ENCODE measurements at places on chromosomes 13 and 19.

DNA sequence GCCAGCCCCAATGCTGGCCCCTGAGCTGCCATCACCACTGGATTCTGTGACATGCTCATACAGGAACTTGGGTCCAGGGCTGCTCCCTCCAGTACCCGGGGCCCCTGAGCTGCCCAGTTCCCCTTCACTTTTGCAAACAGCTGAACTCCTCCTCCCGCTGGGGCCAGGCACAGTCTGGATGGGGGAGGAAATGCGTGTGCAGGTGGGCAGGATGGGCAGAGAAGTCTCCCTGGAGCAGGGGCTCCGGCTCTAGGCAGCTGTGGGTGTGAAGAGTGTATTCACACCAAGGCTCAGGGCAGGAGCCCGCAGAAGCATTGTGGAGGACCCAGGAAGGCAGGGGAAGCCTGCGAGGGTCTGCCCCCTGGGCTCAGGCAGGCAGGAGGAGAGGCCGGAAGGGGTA is 12.4 kb downstream of the POP4 start:
- no peak for DNase-seq

DNA sequence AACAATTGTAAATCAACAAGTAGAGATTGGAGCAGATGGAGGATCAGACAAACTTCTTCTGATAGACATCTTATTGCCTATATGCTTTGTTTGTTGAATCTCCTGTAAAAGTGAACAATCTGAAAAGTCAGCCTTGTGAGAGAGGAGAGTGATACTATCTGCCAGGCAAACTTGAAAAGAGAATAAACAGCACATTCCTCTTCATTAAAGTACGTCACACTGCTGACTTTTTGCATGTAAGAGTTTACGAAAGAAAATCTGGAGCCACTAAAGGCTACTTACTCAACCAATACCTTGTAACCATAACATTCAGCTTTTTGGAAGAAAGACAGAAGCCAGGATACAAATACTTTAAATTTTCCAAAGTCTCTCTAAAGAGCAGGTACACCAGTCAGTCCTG is 42.5 kb downstream of the EDNRB start:
- DNase-seq, result no peak

GRCh38 chr13:107124129-107124718 is 556.3 kb upstream of the ARGLU1 start:
- DNase-seq, result no peak

DNA sequence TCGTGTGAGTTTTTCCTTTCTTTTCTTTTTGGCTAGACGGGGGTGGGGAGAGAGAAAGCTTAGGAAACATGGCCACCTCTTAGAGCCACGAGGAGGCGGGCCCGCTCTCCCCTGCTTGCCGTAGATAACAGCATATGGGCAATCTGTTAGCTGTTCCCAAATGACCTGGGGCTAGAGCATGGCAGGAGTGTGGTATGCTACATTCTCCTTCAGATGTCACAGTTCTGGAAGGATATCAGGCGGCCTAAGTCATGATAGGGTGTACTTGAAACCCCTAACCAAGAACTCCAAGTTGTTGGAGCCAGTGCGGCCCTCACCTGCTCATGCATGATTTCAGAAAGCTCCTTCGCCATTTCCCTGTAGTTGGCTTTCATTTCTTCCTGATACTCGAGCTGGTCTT is 44.3 kb upstream of the SLC15A1 start:
- DNase-seq, result no peak

GRCh38 chr19:1064661-1065605 is 2.0 kb upstream of the ARHGAP45 start:
- peak; percentile 86 for DNase-seq

- no peak for DNase-seq
Measured at GRCh38 chr13:59236309-59236919, 927.3 kb downstream of the DIAPH3 start.

GRCh38 chr13:111323549-111323948 is 3.1 kb downstream of the TEX29 start:
- DNase-seq, result no peak

DNA sequence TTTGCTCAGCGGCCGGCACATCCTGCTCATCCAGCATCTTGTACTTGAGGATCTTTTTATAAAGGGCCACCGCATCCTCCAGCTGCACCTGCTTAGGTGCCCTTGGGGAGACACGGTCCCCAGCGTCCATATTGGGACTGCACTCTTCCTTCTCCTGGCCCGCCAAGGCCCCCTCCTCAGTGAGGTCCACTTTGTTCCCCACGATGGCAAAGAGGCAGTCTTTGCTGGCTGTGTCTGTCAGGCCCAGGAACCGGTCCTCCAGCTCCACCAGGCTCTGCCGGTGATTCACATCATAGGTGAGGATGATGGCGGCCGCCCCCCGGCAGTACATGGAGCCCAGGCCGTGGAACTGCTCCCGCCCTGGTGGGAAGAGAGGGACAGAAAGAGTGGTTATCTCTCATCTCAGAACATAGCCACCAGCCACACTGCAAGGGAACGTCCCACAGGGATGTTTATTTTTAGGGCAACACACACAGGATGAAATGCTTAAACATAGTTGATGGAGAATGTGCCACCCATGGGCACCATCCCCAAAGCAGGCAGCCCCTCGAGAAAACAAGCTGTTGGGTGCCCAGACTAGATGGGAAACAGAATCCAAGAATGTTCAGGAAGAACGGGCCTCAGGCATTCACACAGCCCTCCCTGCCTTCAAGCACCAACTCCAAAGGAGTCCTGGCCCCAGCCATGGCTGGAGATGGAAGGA is 37.5 kb downstream of the RAB20 start:
- DNase-seq, result no peak

DNA sequence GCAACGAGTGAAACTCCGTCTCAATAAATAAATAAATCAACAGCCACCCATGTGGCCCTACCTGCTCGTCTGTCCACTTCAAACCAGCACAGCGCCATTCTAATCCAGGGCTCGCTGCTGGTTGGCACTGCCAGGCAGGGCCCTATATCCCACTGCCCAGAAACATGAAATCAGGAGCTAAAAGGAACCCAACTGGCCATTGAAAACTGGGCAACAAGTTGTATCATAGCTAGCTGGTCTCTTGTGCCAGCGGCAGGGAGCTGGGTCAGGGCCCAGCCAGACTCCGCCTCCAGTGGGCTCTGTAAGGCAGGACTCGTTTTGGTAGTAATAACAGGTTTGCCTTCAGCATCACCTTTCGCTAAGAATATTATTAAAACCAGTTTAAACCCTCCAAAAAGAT is 39.3 kb downstream of the GGACT start:
- no peak for DNase-seq

DNA sequence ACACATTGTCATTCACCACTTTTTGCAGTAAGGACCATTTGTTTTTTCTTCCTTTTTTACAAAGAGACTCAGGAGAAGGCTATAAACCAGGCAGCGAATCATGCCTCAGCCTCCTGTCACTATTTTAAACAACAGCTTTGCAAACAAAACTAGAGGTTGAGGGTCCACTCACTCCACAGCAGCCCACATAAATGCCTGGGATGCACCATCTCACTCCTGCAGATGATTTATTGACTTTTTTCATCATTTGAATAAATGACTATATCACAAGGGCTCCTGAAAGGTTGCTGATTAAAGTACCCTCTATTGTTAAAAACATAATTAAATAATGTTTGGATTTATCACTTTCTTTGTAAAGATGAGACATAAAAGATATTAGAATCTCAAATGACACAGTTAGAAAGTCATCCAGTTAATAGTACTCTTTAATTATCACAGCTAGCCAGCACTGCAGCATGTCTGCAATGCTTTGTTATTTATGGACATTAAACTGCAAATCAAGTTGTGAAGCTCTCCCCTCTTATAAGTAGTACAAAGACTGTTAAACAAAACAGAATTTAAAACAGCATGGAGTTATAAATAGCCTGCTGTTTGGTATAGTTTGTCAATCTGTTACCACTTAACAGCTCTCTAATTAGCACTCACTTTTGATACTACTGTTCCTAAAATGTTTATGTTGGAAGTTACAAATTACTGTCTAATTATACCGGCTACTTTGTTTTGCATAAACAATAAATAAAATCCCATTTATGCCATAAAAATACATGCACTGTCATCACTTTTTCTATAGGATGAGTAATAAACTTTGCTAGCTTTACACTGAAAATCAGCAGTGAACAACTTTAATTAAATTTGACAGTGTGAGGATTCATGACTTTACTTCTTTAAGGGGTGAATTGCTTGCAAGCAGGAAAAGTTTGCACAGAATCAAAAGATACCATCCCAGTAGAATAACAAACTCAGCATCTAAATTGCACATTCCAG is 853.2 kb downstream of the UQCRFS1 start:
- DNase-seq, result no peak

DNA sequence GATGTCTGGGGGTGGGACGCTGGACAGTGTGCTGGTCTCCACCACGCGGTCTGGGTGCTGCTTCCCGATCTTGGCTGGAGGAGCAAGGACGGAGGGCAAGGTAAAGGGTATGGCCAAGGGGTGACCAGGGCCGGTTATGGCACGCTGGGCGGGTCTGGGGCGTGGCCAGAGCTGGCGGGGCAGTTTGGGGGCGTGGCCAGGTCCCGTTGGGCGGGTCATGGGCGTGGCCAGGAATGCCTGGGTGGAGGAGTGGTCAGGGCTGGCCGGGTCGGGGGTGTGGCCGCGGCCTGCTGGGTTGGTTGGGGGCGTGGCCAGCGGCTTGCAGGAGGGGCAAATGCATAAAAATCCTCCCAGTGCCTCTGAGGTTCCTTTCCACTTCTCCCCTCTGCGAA is 19.2 kb downstream of the GPX4 start:
- peak; percentile 95 for DNase-seq

DNA sequence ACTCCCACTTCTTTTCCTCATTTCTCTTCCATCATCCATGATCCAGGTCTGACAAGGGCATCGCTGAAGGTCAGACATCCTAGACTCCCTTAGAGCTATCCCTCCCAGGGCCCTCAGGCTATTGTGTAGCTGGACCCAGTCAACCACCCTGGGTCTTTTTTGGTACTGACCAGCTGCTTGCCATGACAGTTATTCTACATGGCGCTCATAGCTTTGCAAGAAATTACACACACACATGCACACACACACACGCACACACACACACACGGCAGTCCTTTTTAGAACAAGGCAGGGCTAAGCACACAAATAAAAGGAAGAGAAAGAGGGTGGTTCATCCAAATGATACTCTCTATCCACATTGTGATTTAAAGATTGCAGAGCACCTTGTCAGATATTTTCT is 18.3 kb downstream of the SIAH3 start:
- no peak for DNase-seq

DNA sequence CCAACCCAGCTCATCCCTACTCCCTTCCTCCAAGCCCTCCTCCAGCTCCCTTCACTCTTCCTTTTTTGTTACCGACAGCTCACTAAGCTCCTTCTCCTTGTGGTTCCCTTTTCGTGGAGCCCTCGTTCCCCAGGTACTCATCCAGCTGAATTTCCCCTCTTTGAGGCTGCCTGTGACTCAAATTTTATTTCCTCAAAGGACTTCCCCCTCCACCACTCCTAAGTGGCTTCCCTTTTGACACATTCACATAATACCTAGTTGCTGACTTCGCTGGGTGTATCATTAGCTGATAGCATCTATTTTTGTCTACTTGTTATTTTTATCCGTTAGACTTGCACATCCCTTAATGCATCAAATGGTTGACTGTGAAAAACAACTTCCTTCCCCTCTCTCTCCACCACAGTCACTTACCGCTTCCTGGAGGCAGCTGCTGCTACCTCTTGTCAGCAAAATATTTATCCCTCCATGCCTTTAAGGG is 14.5 kb downstream of the FFAR2 start:
- DNase-seq, result no peak

GRCh38 chr19:32363632-32364031 is 18.2 kb downstream of the ZNF507 start:
- DNase-seq, result no peak

GRCh38 chr13:110627761-110628476 is 12.6 kb downstream of the NAXD start:
- no peak for DNase-seq

GRCh38 chr13:94192431-94192975 is 287.0 kb downstream of the DCT start:
- peak; percentile 34 for DNase-seq

DNA sequence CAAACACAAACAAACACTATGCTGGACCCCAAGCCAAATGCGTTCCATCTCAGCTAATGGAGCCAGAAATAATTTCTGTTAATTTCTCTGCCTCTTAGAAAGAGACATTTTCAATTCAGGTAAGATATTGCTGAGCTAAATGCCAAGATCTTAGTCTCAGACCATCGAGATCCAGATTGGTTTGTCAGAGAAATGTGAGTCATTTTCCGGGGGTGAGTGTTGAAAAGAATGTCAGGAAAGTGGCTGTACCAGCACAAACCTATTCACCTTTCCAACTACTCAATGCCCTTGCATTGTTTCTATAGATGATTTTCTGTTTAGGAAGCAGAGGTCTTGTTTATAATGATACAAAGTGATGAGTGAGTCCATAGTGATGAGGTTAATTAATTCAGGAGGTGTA is 266.8 kb upstream of the TSHZ3 start:
- no peak for DNase-seq

DNA sequence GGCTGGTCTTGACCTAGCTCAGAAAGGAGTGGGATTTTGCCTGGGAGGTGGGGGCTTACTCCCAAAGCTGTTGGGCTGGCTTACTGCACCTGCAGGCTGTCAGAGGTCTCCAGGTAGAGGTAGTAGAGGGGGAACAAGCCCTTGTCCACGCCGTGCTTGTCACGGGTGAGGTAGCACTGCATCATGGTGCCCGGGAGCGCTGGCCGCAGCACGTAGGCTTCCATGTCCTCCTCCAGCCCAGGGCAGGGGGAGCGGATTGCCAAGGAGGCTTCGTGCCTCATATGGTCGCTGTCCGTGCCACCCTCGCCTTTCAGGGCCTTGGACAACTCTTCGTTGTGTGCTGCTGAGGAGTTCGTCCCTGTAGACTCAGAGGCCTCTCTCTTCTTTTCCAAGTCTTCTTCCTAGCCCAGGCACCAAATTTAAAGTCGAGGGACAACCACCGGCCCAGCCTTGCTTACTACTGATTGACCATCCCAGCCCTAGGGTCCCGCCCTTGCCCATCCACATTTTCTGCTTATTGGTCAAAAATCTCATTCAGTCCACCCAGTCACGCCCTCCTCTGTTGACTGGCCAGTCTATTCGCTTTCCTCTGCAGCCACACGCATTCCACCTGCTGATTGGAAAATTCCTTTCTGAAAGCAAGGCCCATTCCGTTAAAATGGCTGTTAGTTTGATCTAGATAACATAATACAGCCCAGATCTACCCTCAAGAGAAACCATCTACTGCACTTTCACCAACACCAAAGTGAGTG is 10.5 kb downstream of the TULP2 start:
- no peak for DNase-seq

DNA sequence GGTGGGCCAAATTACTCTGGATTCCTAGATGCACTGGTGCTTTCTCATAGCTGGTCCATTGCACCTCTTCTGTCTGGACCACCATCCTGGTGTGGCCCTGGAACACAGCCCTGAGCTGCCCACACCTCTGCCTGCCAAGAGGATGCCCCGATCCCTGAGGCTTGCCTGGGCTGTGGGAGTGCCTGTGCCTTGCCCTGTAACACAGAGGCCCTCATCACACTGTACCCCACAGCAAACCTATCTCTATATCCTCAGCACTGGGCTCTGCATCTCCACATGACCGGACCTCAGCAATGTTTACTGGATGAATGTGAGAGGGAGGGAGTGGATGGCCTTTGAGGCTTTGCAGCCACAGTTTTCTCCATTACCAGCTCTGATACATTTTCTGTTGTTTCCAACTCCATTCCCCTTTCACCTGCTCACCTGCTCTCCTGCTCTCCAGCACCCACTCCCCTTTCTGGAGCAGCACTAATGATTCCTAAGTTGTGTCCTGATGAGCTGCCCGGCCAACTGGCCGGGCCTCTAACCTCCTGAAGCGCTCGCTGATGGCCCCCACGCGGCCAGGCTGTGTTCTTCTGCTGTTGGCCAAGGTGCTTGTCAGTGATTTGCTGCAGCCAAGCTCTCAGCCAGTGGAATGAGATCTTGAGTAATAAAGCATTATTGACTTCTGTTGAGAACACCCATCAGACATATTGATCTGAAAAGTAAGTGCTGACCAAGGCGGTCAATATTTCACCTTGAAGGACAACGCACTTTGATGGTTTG is 232.6 kb downstream of the TEX29 start:
- DNase-seq, result no peak

Measured in nephron progenitor cell (in vitro differentiated cells).